ENCODE measurements at places on chromosomes 3 and 15.

DNA sequence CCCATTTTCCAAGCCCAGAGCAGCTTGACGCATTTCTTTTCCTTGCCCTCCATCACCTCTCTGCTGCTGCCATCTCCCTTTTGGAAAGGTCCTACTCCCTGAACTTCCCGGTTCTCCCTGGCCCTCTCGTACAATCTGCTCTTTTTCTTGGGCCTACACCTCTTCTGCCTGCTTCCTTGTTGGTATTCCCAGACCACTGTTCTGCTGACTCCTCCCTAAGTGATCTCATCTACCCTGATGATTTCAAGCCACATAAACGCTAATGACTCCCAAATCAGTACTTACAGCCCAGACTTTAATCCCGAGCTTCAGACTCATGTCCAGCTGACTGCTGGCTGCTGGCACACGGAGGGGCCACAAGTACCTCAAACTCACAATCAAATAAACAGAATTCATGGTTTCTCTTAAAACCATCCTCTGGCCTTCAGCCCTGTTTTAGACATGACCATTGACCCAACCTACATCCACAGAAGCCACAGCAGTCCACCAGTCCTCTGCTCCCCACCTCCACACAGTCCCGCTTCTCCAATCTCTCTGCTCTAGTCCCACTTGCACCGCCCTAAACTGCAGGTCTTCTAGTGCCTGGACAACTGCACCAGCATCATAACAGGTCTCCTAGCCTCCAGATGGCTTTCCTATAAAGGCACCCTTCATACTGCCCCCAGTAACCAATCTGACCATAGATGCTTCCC, 57.6 kb downstream of the AAGAB start:
- DNase-seq = no peak

- no peak for DNase-seq
Measured at GRCh38 chr15:74168711-74169126, 4.8 kb upstream of the ISLR start.

GRCh38 chr3:188326111-188326510, 172.2 kb downstream of the LPP start:
- DNase-seq = no peak

DNA sequence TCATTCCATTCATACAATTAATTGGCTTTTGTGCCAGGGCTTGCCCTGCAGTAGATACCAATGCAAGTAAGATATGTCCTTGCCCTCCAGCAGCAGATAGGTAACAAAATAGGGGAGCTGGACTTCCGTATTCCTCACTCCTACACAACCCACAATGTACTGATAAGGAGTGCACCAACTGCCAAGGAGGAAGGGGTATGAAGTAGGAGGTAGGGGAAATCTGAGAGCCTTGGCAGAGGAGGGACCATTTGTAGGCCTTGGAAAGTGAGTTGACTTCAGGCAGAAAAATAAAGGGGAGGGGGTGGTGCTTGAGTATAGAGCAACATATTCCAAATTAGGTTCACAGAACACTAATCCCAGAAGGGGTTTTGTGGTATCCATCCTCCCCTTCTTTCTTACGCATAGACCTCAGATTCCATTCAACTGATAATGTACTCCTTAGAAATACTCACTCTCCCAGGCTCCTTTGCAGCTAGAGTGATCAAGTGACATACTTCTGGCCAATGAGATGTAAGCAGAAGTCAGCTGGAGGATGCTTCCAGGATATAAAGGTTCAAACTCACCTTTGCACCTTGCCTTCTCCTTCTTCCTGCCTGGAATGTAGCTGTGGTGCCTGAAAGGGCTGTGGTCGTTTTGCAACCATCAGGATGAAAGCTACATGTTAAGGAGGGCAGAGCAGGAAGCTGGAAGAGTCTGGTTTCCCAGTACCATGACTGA, 127.1 kb upstream of the SMAD3 start:
- DNase-seq = no peak

DNA sequence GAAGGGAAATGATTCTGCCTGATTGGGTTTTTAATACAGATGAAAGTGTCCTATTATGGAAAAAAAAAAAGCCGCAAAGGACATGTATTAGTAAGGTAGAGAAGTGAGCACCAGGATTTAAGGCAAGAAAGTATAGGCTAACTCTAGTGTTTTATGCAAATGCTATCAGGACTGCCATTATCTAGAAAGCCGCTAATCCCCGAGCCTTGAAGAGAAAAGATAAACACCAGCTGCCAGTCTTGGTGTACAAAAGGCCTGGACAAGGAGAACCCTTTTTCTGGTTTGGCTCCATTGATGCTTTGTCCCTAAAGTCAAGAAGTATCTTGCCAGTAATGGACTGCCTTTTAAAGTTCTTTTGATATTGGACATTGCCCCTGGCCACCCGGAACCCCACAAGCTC, 8.6 kb upstream of the TRIM59 start:
- DNase-seq = no peak

- no peak for DNase-seq
Measured at GRCh38 chr3:9630550-9631139, 18.7 kb upstream of the MTMR14 start.

GRCh38 chr3:116002235-116002634, 378.9 kb downstream of the GAP43 start:
- no peak for DNase-seq

- DNase-seq = no peak
Measured at GRCh38 chr15:33865416-33865815, 102.9 kb upstream of the CHRM5 start.

- peak; percentile 96 for DNase-seq
Measured at GRCh38 chr3:113745756-113746547, at the start of gene NAA50. TSS of gene NAA50 (minus strand) at chr3:113746249. CDS start at chr3:113745949, 300 bp downstream.

DNA sequence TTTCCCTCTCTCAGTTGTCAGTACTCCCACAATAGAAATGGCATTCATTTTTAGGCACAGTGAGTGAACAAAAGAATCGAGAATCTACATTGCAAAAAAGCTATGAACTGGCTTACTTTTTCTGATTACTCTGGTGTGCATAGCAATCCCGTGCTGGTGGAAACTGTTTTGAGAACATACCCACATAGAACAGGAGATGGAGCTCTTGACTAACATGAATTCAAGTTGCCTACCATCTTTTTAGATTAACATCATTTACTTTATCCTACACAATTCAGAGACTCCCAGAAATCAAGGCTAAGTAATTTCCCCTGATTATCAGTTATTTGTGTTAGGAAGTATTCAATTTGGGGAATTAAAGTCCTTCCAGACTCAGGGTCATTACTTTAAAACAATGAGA, 326.6 kb downstream of the ARPP21 start:
- DNase-seq = peak; percentile 10

DNA sequence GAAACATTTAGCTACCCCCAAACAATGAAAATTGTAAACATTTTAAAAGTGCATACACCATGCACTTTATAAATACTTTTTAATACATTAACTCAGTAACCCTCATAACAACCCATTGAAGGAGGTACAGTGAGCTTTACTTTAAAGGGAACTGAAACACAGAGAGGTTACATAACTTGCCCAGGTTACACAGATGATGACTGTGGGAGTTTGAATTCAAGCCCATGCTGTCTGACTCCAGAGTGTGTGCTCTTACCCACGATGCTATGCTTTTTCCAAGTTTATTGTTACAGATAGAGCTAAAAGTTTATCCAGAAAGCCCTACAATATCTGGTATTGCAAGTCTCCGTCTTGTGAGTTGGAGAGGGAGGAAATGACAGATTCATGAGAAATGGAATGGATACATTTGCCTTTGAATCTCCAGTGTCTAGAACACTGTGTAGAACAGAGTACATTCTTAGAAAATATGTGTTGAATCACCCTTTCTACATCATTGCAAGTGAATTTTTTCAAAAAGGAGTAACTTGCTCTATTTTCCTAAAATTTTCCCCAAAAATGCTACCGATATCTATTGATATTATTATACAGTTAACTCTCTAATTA, 428.3 kb downstream of the NAALADL2 start:
- DNase-seq = no peak

GRCh38 chr15:38074029-38074428, 139.6 kb downstream of the TMCO5A start:
- no peak for DNase-seq

DNA sequence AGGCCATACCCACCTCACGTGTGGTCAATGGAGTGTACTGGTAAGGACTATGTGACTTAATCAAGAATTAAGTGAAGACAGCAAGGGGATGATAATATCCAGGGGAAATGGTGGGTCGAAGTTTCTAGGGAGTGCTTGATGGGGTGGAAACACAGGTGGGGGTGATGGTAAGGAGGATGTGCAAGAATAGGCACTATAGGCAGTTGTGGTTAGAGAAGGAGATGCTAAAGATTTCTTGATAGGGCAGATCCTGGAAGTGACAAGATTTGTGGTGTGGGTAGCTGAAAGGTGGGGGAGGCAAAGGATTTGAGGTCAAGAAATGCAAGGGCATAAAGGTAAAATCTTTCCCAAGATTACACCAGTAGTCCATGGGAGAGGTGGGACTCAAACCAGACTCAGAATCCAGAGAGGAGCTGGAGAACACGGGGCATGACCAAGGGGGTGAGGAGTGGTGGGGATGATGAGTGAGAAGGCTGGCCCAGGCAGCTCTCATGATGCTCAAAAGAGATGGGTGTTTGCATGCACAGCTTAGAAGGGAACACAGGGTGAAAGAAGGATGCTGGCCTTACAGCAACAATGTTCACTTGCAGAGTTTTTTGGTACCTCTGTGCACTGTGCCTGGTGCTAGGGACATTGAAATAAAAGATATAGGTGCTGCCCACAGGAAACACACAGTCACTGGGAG, 78.4 kb downstream of the CCR1 start:
- DNase-seq = peak; percentile 22

DNA sequence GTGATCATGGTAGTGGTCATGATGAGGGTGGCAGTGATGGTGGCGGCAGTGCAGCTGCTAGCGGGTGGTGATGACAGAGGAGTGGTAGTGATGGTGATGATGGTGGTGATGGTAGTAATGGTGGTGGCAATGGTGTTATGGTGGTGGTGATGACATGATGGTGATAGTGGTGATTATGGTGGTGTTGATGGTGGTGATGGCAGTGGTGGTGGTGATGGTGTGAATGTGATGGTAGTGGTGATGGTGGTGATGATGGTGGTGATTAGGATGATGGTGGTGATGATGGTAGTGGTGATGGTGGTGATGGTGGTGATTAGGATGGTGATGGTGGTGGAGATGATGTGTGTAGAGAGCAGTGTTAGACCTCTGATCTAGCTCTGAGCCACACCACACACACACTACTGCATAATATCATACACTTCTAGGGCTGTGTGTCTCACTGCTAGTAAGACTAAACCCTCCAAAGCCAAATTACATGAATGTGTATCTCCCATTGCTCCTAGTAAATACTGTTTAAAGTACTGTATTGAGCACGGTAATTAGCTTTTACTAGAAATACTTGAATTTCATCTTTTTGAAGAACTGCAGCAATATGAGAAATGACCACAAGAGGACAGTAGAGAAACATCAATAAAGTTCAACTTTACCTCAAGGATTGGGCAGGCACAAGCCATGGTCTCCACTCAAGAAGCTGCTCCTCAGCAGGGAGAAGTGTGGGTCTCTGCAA, 28.8 kb downstream of the TMED3 start:
- peak; percentile 29 for DNase-seq

- no peak for DNase-seq
Measured at GRCh38 chr15:68554721-68555678, 23.8 kb upstream of the CORO2B start.

GRCh38 chr3:159938714-159939113, 49.9 kb upstream of the IL12A start:
- DNase-seq = no peak

GRCh38 chr3:42535981-42536784, 33.7 kb downstream of the VIPR1 start:
- peak; percentile 28 for DNase-seq

- peak; percentile 12 for DNase-seq
Measured at GRCh38 chr3:71185733-71186455, 397.6 kb downstream of the FOXP1 start.

GRCh38 chr3:166836836-166837235, 543.3 kb downstream of the ZBBX start:
- no peak for DNase-seq

DNA sequence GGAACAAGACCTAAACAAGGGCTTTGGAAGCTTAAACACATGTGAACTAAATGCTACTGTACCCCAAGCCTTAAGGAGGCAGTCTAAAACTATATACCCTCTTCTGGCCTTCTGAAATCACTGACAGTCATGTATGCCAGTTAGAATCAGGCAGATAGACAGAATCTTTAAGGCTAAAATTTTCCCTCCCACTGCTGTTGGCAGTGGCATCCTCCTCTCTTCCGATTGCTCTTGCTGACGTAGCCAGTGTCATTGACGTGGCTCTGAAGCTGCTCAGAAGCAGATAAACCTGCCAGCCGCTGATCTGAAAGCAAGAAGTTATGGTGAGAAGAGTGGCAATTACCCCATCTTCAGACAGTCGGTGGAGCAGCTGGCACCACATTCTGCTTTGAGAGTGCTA, 3.3 kb downstream of the RYR3 start:
- DNase-seq = no peak

- no peak for DNase-seq
Measured at GRCh38 chr3:94524102-94524919, 461.4 kb downstream of the NSUN3 start.

GRCh38 chr3:23594066-23594465, 211.7 kb upstream of the UBE2E1 start:
- DNase-seq = no peak

- DNase-seq = no peak
Measured at GRCh38 chr15:92519709-92520108, 126.0 kb downstream of the ST8SIA2 start.

DNA sequence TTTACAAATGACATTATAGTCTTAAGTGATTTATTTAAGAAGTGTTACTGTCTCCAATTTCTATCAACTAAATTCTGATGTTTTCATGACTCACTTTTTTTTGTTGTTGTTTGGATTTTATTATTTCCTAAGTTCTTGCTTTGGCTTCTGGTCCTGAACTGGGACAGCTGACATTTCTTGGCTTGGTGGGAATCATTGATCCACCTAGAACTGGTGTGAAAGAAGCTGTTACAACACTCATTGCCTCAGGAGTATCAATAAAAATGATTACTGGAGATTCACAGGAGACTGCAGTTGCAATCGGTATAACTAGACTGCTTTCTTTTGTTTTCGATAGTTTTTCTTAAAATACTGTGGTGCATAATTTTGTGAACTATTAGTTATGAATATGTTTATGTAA, 47.5 kb downstream of the ASTE1 start:
- no peak for DNase-seq

GRCh38 chr3:45793482-45794176, 2.7 kb downstream of the SLC6A20 start:
- DNase-seq = no peak

- no peak for DNase-seq
Measured at GRCh38 chr3:7959094-7959493, 542.5 kb upstream of the LMCD1 start.

- no peak for DNase-seq
Measured at GRCh38 chr3:54213907-54214306, 91.6 kb downstream of the CACNA2D3 start.

Measured in activated CD4-positive, alpha-beta T cell treated with anti-CD3 and anti-CD28 coated beads, Interleukin-2, amount 50 U/mL, for 16 hours (primary cell).